CD4-positive, alpha-beta T cell (primary cell): ENCODE measurements at places on chromosomes 7 and 10. TPM values are rescaled to one million over a fixed set of nuclear protein-coding genes. Genes with fewer than 3 reads are reported as not detected.

DNA sequence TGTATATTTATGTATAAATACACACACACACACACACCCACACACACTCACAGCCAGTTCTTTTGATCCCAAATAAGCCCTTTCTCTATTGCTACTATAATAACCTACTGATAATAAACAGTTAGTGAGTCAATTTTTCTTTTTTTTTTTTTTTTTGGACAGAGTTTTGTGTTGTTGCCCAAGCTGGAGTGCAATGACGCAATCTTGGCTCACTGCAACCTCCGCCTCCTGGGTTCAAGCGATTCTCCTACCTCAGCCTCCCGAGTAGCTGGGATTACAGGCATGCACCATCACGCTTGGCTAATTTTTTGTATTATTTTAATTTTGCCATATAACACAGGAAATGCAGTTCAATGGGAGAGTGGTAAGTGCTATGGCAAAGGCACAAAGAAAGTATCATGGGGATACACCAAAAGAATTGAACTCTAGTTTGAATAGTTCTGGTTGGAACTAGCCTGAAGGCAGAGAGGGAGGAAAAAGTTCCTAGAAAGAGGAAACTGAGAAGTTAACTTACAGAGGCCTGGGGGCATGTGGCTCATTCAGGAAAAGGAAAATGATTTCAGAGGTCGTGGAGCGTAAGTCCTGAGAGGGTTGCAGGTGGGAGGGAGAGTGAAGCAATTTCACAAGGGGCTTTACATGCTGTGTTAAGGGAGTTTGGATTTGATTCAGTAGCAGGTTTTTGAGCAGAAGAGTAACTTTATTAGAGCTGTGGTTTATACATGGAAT lies 44.4 kb upstream of the JCAD start:
- no peak for DNase-seq

- no peak for DNase-seq
Measured at GRCh38 chr7:21172800-21173199, 255.1 kb upstream of the SP4 start.

GRCh38 chr10:119256030-119256429 lies 48.7 kb downstream of the GRK5 start:
- DNase-seq, result no peak

- DNase-seq, result no peak
Measured at GRCh38 chr7:90407484-90407821, 4.2 kb downstream of the CLDN12 start.

GRCh38 chr10:108852211-108852610 lies 1071.1 kb downstream of the XPNPEP1 start:
- no peak for DNase-seq

CPXM2 gene
- total RNA-seq, result not detected
